ENCODE measurements at places on chromosomes 5 and 9.

DNA sequence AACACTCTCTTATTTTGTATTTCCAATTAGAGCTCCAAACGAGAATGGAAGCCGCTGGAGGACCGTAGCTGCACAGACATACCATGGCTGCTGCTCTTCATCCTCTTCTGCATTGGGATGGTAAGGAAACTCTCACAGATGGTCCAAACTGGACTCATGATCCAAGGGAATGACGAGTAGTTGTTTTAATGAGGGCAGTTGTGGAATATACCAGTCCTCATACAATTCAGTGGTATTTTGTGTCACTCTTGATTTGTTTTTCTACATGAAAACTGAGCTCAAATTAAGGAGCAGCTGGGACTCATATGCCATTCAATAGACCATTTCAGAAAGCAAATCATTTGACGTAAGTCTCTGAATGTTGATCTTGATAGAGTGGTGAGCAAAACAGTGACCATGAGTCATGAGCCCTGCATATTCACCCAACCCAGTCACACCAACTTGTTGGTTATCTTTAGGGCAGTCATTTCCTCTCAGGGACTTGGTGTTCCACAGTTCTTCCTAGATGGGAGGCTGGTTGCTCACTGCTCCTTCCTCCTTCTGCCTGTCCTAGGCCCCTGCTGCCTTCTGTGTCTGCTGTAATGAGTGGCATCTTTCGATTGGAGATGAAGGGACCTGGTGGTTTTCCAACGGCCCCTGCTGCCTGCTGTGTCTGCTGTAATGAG, 54.9 kb downstream of the SLC44A1 start:
- no peak for DNase-seq

DNA sequence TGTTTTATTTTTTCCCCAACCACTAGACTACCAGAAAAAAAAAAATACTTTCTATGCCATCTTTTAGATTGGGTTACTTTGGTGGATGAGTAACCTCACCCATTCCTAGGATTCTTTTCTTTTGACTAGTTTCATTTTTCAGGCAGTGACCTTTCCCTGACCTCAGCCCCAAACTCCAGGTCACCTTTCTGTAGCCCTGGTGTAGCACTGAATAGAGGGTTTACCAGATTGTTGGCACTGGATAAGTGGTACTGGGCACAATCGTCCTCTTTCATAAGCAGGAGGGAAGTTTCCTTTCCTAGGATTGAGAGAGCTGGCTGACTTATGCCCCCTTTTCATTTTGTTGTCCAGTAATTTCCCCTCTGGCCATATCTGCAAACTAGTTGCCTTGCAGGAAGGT, 169.4 kb upstream of the TMEM161B start:
- no peak for DNase-seq

GRCh38 chr5:76016258-76016657, 66.9 kb upstream of the SV2C start:
- no peak for DNase-seq

DNA sequence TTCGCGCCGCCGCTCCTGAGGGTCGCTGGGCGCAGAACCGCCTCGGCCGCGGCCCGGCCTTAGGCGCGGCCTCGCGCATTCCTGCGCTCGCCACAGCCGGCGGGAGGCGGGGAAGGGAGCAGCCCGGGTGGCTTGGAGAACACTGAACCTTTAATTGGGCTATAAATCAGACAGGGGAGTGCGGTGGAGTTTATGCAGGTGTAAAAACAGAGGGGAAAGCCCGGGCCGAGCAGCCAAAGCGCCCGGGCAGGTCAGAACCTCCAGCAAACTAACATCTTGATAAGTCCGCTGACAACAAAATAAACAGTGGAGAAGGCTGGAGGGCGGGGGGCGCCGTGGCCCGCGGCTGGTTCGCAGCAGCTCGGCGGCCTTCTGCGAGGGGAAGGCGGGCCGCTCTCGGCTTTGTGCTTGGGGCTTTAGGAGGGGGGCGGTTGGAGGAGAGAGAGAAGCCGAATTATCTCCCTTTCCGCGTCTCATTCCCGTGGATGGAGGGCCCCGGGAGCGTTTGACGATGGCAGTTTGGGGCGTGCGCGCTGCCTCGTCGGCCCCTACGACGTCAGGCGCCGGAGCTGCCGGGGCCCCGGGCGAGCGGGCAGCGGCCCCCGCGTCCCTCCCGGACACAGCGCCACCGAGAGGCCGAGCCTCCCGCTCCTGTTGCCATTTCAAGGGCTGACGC, 11.3 kb downstream of the FOXD1 start:
- DNase-seq, result no peak

DNA sequence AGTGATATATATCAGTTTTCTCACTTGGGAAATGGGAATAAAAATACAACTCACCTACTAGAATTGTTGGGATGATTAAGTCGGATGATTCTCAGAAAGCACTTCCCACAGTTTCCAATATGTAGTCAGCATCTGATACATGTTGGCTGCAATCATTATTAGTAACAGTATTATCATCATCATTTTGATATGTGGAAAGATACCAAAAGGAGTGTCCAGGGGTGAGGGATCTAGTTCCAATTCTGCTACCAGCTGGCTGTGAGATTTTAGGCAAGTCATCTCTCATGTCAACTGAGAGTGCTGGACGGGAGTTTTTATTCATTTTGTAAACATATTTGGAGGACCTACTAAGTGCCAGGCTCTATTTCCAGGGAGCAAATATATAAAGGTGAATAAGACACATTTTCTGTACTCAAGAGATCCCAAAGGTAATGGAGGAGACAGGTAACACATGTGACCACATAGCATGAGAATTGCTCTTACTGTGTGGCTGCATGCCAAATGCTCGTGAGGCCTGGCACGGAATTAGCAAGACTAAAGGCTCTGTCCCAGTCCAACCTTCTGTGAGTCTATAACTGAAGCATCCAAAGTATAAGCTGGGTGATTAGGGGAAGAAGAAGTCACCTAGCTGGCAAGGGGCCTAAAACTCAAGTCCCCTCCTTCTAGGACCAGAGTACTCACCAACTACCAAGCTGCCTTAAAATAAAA, 83.0 kb downstream of the GRIA1 start:
- no peak for DNase-seq

DNA sequence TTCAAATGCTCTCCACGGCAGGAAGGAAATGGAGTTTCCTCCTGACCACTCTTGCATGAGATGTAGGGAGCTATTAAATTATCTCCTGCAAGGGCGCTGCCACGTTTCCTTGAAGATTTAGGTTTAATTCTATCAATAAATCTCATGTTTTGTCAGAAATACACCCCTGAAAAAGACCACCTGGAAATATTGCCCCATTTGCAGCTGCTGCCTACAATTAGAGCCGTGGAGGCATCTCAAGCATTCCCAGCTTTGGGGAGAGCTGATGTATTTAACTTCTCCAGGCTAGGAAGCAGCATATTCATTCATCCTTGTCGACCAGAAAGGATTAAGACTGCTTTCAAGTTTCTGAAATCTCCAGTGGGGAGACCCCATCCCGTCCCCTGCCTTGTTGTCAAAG, 40.5 kb downstream of the CCNJL start:
- no peak for DNase-seq

GRCh38 chr5:148972396-148972795, 90.5 kb downstream of the SH3TC2 start:
- no peak for DNase-seq

DNA sequence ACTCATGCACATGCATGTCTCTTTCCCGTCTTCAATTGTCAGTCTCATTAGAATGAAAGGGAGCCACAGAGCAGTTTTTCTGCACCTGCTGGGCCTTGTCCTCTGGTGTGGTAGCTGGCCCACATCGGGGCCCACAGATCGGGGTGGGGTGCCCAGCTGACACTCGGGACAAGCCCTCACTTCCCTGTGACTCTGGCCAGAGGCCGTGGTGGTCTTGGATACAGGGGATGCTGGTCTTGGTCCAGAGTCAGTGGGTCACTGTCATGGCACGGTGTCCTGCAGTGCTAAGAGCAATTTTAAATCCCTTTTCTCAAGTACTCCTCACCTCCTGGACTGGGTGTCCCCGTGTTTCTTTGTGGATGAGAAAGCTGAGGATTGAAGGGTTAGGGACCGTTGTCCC, 193.2 kb downstream of the CACNA1B start:
- no peak for DNase-seq

GRCh38 chr5:76608833-76609232, 14.4 kb downstream of the F2RL2 start:
- DNase-seq, result no peak

DNA sequence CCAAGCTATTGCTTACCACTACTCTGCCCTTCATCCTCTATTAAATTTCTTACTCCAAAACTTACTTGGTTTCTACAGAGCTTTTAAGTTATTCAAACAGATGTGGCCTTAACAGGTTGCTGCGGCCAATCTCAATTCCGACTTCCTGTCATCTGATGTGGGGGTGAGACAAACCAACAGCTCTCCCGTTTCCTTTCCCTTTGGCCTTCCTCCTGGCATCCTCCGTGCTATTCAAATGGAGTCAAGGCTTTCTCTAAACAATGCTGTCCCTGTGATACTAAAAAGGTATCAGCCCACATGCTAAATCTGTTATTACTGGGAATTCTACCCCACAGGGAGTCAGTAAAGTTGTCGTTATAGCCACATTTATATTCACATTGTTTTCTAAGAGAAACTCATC, 11.8 kb downstream of the RBM18 start:
- DNase-seq, result no peak

DNA sequence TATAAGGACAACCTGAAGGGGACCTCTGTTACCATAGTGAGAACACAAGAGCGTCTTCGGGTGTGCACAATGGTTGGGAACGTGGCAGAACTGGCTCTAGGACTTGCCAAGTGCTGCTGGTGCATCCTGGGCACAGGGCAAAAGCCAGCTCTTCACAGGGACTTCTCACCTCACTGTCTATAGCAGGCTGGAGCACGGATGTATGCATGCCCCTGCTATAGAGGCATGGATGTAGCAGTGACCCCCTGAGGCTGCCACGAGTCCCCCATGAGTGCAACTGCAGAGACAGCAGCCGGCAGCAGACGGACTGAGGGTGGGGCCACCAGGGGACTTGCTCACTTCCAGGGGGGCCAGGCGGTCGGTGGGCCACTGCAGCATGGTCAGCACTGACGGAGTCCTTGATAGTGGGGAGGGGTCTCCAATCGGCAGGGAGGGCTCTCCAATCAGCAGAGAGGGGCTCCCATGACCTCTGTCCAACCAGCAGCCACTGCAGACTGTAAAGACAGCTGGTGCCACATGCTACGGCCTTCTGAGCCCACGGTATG, 64.9 kb downstream of the SEMA4D start:
- DNase-seq, result no peak

DNA sequence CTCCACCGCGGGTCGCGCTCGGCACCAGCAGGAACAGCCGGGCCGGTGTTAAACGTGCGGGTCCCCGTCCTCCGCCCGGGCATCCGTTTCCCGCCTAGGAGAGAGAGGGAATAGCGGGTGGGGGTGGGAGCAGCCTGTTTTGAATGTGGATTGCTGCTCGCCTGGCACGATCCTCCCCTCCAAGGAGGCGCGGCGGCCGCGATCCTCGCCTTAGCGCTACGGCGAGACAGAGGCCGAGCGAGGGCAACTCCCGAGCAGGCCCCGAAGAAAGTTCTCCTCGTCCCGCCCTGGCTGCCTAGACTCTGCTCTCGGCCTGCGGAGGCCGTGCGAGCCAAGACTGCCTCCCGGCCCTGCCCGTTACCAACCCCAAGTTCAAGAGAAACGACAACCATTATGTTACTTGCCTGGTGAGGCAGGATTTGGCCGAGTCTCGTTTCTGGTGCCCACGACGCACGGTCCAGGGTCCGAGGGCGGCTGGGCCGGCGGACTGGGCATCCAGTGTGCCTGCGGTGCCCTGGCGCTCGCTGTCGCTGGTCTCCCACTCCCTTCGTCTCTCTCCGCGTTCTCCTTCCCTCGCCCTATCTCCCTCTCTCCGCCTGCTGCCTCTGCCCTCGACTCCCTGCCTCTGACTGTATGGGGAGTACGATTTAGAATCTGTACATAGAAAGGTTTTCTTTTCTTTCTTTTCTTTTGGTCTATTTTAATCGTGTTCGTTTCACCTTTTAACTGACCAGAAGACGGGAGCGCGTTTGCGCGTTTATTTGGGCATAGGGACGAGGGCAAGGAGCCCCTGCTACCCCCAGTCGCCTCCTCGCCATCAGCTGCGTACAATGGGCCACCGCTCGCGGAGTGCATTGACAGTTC, 724 bp downstream of the NR2F1-AS1 start:
- no peak for DNase-seq

GRCh38 chr5:112239996-112240395, 179.1 kb downstream of the EPB41L4A start:
- no peak for DNase-seq

GRCh38 chr9:73162987-73163768, 11.5 kb downstream of the ANXA1 start:
- no peak for DNase-seq

- DNase-seq, result no peak
Measured at GRCh38 chr9:17863213-17863883, 284.5 kb downstream of the SH3GL2 start.

DNA sequence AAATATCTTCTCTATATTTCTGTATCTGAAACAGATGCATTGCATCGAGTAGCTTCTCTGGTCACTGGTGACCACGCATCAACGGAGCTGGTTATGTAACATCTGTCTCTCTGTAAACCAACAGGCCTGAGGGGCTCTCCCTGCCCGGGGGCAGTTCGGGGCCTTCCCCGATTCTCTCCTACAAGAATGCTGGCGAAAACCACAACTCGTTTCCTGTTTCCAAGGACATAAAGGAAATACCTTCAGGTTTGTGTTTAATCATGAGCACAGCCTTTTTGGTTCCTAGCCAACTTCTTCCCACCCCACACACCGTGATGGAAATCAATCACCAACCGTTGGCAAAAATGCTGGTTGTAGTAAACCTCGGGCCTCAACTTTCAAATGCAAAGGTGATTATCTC, 25.1 kb downstream of the GDNF start:
- no peak for DNase-seq

DNA sequence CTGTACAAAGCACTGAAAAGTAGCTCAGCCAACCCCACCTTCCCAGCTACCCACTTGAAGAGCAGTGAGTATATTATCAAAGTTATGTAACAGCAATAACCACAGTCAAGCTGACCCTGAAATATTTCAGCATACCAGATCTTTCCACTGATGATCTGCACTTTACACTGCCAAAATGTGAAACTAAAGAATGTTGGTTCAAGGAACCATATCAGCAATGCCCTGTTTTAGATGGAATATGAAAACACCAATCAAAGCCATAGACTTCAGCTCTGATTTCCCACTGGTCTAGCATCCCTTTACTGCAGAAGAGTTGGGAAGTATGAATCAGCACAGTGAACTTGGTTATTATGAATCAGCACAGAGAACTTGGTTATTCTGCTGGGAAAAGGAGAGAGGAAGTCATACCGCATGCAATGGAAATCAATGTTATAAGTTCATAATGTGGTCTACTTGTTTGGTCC, 20.0 kb downstream of the CEMIP2 start:
- DNase-seq, result no peak

DNA sequence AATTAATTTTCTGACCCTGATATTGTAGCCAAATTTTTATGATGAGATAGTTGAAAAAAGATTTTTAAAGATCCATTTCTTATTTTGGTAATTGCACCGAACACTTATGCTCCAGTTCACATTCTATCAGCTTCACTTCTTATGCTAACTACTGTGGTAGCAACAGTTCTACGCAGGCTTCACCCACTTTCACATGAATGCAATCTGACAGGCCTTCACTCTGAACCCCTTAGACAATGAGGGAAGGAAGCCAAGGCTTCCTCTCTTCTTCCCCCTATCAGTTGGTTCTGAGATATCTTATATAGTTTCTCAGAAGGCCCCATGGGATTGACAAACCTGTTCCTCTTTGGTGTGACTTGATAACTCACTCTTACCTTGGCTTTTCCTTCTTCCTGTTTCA, 185.8 kb downstream of the CETN3 start:
- no peak for DNase-seq

All from anterior cingulate cortex (tissue), 58 donors.